ENCODE measurements at places on chromosomes 11 and 22.

DNA sequence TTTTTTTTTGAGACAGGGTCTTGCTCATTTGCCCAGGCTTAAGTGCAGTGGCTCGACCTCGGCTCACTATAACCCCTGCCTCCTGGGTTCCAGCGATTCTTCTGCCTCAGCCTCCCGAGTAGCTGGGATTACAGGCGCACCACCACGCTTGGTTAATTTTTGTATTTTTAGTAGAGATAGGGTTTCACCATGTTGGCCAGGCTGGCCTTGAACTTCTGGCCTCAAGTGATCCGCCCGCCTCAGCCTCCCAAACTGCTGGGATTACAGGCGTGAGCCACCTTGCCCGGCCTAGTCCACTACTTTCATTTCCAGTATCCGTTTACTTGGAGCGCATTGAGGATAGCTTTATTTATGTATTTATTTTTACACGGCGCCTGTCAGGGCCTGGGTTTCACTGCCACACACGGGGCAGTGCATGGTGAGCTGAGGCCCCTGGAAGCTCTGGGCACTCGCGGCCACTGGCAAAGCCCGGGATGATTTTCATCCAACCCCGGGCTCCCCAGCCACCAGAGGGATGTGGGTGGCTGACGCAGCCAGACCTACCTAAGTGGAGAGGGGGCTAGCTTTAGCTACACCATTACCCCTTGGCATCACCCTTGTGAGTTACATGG lies 6.1 kb upstream of the MCAM start:
- no peak for DNase-seq

- no peak for DNase-seq
Observed at GRCh38 chr11:116733043-116733755, 39.6 kb downstream of the BUD13 start.

- no peak for DNase-seq
Observed at GRCh38 chr11:127804747-127805400, 782.5 kb downstream of the ETS1 start.

DNA sequence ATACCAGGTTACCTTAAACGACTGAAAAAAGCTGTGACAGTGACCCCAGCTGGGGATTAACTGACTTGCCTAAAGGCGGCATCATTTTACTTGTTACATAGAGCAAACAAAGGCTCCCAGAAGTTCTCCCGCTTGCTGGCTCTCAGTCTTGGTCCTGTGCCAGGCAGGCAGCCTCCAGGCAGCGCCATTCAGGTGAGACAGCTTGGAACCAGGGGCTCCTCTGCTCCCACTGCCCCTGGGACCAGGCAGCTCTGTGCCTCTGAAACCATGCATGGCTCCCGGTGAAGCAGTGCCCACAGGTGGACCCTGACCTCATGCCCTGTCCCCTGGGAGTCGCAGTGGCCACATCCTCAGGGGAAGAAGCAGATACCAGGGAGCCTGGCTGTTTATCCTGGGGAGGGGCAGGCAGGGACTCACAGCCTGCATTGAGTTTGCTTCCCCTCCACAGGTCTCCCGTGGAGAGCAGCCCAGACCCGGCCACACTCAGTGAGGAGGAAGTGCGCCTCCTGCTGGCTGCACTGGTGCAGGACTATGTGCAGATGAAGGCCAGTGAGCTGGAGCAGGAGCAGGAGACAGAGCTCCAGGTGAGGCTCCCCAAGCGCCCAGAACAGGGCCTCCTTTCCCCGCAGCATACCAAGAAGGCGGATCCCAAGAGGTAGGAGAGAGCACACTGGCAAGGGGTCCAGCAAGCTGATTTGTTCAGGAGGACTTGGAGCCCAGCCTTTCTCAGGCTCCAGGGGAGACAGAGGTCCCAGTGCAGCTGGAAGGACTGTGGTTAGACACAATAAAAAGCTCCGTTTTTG lies 15.6 kb upstream of the CYP2R1 start:
- DNase-seq = peak; percentile 28

DNA sequence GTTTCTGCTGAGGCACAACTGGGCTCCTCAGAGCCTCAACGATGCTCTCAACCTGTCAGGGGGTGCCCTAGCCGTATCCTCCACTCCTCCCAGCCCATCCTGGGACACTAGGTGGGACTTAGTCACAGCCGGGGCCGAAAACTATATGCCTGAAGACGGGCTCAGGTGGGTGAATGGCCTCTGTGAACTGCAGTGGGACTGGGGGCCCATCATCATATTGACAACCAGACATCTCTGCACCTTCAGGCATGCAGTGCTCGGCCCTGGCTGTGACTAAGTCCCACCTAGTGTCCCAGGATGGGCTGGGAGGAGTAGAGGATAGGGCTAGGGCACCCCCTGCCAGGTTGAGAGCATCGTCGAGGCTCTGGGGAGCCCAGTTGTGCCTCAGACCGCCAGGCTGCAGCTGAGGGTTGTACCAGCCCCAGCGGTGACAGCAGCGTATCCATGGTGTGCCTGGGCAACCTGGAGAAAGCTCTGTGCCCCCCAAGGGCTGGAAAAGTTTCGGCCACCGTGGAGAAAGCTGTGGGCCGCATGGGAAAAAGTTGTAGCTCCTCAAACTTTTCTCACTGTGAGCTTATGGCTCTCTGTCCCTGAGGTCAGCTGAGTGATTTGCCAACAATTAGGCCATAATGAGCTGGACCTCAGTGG lies 88.9 kb downstream of the RRM1 start:
- DNase-seq = no peak

GRCh38 chr22:48522271-48522670 lies 1305.4 kb downstream of the BRD1 start:
- no peak for DNase-seq

DNA sequence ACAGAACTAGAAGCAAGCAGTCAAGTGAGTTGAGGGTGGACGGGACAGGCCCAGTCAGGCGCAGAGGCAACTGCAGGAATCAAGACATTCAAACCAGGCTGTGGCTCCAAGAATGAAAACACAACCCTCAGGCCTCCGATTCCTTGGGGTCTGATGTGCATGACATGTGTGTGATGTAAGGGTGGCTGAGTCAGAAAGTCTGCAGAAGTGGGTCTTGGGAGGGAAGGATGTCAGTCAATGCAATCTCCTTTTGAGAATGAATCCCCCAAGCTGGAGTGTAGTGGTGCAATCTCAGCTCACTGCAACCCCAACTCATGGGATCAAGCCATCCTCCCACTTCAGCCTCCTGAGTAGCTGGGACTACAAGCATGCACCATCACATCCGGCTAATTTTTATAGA lies 15.9 kb upstream of the PDE2A start:
- no peak for DNase-seq

Data from fibroblast of skin of right quadriceps (primary cell).